ENCODE measurements at places on chromosomes 2 and 18.

GRCh38 chr2:240556553-240557100 is 1.2 kb downstream of the ANKMY1 start:
- DNase-seq = peak; percentile 5

DNA sequence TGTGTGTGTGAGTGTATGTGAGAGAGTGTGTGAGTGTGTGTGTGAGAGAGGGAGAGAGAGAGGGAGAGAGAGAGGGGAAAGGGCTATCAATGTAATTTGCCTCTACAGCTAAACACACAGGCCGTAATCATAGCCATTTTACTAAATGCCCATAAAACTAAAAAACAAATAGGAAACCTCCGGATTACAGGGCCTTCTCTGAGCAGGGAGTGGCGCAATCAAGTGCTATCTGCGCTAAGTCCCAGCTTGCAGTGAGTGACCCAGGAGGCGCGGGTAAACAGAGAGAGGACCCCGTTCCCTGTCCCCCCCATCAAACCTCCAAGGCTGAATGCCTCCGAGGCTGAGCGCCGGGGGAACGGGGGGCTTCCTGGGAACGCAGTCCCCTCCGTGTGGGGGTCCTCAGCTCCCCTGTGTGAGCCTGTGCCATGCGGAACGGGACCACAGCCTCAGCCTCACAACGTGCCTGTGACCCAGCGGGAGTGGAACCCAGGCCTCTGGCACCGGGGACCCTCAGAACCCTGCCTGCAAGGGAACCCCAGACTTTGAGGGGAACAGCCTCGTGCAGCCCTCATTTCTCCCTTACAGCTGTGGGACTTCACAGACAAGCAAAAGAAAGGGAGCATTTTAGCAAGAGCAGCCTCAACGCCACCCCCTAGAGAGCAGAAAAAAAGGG is 54.7 kb upstream of the ID2 start:
- DNase-seq = no peak

DNA sequence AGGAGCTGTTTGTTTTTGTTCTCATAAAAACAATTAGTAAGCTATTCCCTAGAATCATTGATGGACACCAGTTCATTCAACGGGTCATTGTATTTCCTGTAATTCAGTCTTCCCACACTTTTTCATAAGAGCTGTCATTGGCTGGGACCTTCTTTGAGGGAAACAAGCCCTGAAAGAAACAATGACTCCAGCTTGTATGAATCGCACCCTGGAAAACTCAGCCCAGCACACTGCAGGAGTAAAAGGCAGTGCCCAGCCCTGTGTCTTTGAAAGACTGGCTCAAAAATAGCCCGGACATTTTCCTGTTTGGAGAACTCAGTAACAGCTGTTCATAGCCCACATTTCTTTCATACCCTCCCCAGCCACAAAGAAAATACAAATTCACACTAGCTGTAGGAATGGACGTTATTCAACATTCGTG is 81.5 kb downstream of the NCKAP5 start:
- DNase-seq = no peak

- peak; percentile 35 for DNase-seq
Observed at GRCh38 chr2:102442967-102443828, 20.2 kb downstream of the IL18RAP start.

DNA sequence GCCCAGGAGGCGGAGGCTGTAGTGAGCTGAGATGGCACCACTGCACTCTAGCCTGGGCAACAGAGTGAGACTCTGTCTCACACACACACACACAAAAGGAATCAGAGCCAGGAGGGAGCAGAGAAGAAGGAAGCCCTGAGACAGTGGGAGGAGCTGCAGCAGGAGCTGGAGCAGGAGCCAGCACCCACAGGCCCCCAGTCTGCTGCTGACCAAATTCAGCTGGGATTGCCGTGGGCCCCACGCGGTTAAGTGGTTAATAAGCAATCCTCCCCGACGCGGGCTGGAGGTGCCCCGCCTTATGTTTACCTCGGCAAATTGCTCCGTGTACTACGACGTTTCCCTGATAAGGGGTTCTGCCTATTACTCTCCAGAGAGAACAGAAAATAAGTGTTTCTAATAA is 265.3 kb downstream of the TWIST2 start:
- DNase-seq = no peak

- DNase-seq = no peak
Observed at GRCh38 chr2:48572816-48573215, 42.9 kb downstream of the STON1 start.

GRCh38 chr2:225937625-225938187 is 538.2 kb downstream of the NYAP2 start:
- no peak for DNase-seq

DNA sequence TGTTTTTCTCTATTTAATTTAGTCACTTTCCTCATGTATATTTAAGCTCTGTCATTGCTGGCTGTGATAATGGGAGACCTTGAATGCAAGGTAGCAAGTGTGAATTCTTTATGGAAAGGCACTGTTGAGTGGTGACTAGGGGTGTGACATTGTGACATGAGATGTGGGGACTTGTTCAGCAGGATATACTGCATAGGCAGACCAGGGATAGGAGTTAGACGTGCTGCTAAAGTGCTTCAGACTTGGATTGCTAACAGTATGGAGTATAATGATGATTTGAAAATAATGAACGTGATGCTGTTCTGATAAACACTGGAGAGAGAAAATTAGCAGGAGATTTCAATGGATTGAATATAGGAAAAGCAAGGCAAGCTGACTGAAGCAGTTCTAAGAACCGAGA is 135.1 kb downstream of the NCOA1 start:
- no peak for DNase-seq

- no peak for DNase-seq
Observed at GRCh38 chr18:74609535-74609934, 11.9 kb downstream of the ZNF407 start.

GRCh38 chr18:38611036-38611964 is 1045.7 kb upstream of the CELF4 start:
- no peak for DNase-seq

DNA sequence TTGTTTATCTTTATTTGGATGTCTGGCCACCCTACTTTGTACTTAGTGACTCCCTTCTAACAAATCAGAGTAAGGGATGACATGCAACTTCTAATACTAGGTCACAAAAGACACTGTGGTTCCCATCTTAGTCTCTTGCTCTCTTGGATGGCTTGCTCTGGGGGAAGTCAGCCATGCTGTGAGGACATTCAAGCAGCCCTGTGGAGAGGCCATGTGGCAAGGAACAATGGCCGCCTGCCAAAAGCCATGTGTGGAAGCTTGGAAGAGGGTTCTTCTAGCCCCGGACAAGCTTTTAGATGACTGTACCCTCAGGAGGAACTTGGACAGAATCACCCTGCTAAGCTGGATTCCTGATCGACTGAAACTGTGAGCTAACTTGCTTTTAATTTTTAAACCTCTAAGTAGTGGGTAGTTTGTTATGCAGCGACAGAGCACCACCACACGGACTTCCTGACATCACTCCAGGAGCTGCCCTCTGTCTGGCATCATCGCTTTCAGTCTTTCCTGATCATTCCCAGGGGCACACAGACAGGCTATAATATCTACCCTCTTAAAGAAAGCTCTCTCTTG is 116.8 kb upstream of the ODC1 start:
- DNase-seq = no peak

DNA sequence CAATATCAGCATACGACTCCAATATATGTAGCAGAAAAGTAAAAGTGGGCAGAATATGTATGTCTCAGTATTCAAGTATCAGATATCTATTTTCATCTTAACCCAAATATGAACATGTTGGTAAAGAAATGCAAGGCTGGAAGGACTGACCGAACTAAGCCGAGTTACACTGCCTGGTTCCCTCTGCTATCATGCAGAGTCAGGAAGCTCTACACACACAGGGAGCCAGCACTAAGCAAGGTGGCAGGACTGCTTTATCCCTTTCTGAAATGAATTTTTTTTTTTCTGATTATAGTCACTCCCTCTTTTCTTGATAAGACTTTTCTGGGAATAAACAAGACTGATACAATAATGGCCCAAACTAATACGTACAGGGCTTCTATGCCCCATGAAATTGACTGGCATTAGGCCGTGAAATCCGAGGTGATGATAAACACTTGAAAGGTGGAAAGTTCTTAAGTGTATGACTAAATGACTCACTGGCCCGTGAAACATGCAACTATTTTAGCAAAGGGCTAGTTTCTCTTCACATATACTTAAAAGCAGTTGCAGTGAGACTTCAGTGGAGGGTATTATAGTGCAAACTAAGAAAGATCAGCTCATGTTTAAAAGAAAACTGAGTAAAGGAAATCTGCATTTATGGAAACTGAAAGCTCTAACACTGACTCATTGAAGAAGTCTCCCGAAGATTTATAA is 14.9 kb downstream of the DPP4 start:
- no peak for DNase-seq

- DNase-seq = no peak
Observed at GRCh38 chr2:175552902-175553301, 371.4 kb upstream of the ATP5MC3 start.

DNA sequence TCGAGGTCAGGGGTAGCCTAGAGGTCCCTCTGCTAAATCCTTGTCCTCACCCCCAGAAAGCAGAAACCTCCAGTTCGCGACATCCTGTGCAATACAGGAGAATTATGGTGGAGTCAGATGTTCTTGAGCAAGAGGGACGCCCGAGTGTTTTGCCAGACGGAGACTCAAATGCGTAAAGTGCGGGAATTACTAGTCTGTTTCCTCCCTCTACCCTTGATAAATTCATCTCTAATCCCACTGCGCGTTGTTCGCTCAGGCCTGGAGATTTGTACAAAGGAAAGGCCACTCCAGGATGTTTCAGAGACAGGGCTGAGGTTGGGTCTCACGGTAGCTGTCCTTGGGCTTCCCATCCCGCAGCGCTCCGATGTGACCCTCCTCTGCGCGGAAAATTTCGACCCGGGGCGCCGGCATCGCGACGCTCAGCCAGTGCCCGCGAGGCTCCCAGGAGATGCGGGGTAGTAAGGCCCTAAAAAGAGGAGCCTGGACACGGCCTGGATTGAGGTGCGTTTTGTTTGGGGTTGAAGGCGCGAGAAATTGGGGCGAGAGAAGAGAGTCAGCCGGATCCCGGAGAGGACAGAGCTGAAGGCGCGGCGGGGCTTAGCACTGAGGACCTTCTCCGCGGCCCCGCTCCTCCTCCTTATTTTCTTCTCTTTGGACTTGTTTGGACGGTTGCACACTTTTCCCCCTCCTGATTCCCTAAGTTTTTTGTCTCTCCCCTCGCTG is 2.6 kb upstream of the NEUROD1 start:
- no peak for DNase-seq

- DNase-seq = peak; percentile 59
Observed at GRCh38 chr18:22930089-22930713, 2.9 kb upstream of the RBBP8 start.

DNA sequence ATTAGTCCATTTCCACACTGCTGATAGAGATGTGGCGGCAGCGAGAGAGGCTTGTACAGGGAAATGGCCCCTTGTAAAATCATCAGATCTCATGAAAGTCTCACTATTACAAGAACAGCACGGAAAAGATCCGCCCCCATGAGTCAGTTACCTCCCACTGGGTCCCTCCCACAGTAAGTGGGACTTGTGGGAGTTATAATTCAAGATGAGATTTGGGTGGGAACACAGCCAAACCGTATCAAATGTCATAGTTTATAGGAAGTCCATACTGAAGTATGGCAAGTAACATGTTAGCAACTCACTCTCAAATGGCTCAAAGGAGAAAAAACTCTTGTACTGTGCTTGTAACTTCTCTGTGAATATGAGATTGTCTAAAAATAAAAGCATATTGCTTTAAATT is 56.1 kb downstream of the FARP2 start:
- DNase-seq = peak; percentile 72

GRCh38 chr2:56287974-56288373 is 104.2 kb downstream of the CCDC85A start:
- DNase-seq = no peak

- no peak for DNase-seq
Observed at GRCh38 chr2:137229834-137230233, 464.5 kb downstream of the THSD7B start.

GRCh38 chr2:189092936-189093335 is 86.6 kb downstream of the COL5A2 start:
- no peak for DNase-seq

GRCh38 chr2:241155936-241156335 is 5.7 kb downstream of the PPP1R7 start:
- no peak for DNase-seq

DNA sequence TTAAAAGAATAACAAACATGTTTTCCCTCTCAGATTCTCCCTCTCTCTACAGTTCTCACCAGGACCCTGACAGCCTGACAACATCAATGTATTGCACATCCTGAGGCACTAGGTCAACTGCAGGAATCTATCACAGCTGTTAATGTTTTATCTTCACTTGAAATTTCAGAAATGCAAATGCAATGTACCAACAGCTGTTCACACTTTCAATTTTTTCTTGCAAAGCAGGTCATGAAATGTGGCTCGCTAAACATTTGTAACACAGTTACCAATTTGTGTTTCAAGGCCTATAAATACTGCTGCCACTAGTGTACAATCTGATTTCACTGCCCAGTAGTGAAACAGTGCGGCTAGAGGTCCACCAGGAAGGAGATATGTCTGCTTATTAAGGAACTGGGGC is 147.8 kb downstream of the EXOC6B start:
- DNase-seq = peak; percentile 6

GRCh38 chr18:59546188-59546587 is 151.0 kb downstream of the CCBE1 start:
- DNase-seq = no peak

DNA sequence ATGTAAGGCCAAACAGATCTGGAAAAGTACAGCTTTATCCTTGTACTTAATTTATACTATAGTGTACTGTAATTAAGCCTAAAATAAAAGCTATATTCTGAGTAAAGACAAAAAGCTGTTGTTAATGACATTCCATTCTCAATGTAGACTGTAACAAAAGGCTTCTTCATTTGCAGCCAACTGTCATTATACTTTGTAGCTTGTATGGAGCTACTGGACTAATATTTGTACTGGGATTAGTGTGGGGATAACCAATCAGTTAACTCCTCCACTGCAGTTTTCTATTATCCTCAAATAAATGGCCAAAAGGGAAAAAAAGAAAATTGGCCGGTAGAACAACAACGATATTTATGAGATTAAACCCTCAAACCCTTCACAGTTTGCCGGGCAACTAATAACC is 66.5 kb downstream of the STK39 start:
- DNase-seq = peak; percentile 33

- no peak for DNase-seq
Observed at GRCh38 chr2:238130111-238130695, 8.3 kb upstream of the KLHL30 start.

DNA sequence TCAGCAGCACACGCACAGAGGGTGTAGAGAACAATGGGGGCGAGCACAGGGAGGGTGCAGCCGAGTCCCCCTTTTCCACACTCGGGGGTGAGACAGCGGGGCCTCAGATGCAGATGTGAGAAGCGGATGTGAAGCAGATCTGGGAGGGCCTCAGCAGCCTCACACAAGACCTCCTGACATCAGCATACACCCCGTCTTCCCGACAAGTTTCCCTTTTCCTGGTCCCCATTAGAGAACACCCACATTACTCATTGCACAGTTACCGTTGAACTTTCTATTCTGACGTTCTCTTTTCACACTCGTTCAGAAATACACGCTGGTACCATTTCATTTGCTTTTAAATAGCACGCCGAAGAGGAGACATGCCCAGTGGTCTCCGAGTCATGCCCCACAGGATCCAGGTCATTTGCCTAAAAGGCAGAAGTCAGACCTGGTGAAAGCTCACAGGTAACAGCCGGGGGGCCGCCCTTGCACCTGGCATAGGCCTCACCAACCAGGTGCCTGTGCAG is 129.5 kb upstream of the ID2 start:
- no peak for DNase-seq
